HCT116 (cell line): ENCODE measurements at places on chromosomes 6 and 20.

DNA sequence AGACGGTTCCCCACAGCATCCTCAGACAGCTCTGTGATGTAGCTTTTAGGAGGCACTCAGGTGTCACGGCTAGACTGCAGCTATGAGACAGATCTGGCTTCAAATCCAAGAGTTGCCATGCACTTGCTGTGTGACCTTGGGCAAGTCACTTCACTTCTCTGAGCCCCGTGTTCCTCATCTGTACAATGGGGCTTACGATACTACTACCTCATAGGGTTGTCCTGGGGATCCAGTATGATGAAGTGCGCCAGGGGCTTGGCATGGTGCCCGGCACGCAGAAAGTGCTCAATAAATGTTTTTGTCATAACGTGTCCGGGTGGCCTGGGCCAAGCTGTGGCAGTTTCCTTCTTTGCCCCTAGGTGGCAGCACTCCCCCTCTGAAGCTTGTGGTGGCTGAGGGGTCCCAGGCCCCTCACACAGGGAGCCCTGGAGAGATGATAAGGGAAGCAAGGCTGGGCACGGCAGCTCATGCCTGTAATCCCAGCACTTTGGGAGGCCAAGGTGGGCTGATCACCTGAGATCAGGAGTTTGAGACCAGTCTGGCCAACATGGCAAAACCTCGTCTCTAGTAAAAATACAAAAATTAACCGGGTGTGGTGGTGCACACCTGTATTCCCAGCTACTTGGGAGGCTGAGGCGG, 19.1 kb upstream of the CHMP4B start:
- no peak for DNase-seq

DNA sequence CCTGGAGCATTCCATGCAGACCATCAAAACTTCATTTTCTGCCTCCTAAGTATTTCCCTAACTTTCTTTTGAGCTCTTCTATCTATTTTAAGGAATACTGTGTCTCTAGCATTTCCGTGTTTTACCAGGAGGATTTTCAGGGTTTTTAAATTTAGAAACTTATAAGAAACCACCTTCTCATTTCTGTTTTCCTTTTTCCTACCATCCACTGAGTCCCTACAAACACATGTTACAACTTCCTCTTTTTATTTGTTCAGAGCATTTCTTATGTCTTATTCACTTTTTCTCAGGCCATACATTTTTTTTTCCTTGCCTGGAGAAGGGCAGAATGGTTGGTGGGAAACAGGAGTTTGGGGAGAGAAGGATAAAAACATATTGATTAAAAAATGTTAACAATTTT, 130.0 kb upstream of the BMP5 start:
- DNase-seq = no peak

GRCh38 chr20:37376324-37376723, 30.4 kb downstream of the SRC start:
- DNase-seq = no peak

GRCh38 chr6:26473758-26474438, 16.1 kb downstream of the BTN2A1 start:
- peak; percentile 83 for DNase-seq

GRCh38 chr20:54680872-54681619, 205.7 kb downstream of the DOK5 start:
- peak; percentile 15 for DNase-seq

- DNase-seq = no peak
These were observed 82.7 kb downstream of the SAMD3 start for GRCh38 chr6:130140084-130140483.

DNA sequence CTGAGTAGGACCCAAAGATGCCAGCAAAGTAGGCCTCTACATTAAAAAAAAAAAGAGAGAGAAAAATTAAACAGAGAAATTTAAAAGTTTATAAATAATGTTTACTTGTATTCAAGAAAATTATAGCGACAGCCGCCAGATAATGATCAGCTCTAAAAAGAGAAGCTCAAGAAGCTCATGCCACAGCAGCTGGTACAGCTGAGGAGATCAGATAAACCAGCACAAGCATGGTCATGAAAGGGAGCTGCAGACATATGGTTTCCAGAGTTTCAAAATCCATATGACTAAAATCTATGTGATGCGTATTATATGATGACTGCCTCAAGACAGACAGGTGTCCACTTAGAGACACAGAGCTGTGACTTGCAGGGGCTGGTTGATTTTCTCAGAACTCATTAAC, 13.6 kb upstream of the HLA-C start:
- DNase-seq = no peak

DNA sequence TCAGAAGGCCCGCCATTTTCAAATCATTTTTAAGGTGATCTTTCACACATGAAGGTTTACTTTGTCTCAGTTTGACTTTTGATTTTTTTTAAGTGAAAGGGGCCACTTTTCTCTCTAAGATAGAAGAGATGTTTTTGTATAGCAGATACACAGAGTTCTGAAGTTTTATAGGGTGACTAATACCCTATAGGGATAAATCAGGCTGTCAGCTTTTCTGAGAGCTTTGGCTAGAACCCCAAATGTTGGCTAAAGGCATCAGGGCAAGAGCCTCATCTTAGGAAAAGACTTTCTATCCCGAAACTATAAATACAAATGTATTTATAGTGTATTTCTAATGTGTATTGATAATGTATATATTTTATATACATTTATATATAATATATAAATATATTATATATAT, 181.4 kb downstream of the TBX18 start:
- no peak for DNase-seq
